ENCODE measurements at places on chromosomes 5 and 9.

GRCh38 chr5:57456531-57457135, 26.0 kb downstream of the ACTBL2 start:
- no peak for DNase-seq

DNA sequence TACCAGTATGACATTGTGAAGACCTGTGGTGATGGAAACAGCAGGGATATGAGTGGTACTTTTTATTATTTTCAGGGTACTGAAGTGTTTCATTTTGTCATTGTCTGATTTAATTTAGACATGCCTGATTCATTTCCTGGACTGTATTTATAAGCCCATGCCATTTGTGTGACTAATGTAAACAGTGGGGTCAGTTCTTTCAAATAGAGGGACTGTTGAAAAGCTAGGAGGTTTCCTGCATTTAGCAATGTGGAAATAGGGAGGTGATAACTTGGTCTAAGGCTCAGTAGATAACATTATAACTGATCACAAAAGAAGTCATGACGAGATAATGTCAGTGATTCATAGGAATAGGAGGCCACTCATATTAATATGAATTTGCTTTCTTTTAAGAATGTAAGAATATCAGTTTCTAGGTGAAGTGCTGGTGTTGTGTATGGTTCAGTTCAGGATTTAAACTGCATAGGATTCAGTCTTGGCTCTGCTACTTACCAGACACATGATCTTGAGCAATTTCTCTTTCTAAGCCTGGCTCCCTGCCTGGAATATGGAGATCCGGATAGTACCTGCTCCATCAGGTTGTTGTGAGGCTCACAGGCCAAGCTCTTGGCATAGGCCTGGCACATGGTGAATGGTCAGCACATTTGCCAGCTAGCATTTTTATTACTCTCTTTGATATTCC, 7.5 kb downstream of the RASGRF2 start:
- no peak for DNase-seq

GRCh38 chr9:110532908-110533665, 46.5 kb downstream of the SVEP1 start:
- DNase-seq, result no peak

DNA sequence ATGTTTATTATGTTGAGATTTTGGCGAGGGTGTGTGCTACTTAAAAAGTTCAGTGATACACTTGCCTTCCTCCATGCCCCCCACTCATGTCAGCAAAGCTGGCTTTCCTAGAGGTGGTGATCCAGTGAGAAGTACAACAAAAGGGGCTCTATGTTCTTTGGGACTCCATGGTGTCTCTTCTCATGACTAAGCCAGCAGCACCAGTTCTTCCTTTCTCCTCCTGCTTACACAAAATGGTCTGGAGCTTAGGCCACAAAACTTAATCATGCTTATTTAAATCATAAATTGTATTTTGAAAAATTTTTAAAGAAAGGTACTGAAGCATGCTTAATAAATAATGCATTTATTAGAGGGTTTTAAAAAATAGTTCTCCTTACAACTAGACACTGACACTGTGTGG, 22.4 kb downstream of the MOCS2 start:
- no peak for DNase-seq

DNA sequence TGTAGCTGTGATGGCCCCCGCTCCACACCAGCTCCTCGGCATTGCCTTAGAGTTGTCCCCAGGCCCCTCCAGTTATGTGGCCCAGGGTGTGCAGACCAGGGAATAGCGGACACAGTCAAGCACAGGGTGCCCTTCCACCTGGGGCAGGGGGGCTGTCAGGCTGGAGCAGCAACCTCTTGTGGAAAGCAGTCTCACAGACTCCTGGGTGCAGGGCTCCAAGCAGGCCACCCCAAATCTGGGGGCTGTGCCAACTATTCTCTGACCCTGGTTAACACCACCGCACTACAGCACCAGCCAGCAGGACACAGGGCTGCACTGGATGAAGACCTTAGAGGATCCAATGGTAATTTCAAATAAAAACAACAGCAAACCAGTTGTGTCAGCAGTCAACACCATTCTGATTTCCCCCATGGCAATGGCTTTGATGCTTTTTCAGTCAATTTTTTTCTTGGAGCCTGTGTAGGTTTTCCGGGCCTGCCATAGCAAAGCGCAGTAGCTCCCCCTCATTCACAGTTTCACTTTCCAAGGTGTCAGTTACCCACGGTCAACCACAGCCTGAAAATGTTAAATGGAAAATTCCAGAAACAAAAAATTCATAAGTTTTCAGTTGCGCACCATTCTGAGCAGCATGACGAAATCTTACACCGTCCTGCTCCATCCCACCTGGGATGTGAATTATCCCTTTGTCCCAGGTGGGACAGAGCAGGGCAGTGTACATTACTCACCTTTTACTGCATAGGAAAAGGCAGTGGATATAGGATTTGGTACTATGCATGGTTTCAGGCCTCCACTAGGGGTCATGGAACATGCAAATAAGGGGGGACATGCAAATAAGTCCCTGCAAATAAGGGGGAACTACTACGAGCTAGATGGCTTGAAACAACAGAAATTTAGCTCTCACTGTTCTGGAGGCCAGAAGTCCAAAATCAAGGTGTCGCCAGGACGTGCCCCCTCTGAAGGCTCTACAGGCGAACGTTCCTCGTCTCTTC, 49.0 kb downstream of the C5orf15 start:
- DNase-seq, result no peak

GRCh38 chr9:92964607-92965060, 17.3 kb downstream of the FGD3 start:
- DNase-seq, result no peak

DNA sequence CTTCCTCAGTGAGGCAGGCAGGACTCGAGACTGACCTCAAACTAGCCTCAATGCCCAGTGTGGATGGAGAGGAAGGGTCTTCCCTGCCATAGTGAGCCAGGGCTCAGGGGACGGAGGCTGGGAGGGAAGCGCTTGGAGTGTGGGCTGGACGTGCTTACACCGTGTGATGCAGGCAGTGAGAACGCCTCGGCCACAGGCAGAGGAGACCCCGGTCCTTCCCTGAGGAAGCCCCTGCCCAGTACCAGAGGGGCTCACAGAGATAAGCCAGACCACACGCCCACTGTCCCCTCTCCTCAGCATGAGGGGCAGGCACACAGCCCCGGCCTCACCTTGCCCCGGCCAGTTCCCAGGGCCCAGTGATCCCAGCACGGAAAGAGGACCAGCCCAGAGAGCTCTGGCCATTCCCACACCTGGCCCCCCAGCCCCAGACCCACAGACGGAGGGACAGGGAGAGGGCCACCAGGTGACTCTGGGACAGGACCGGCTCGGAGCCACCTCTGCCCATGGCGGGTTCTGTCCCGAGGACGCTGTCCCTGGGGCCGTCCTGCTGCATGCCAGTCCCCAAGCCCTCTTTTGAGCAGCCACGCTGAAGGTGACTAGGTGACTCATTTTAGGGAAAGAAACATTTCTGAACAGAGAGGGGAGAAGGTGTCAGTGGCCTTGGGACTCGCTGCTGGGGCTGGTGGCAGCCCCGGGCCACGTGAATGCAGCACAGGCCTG, 6.0 kb upstream of the NSMF start:
- no peak for DNase-seq
